Left renal pelvis (tissue), 4 donors: ENCODE measurements at places on chromosomes 6 and 20. TPM values are rescaled to one million over a fixed set of nuclear protein-coding genes. Genes with fewer than 3 reads are reported as not detected.
A peak's percentile ranks its signal among the peaks of the same experiment; 100 is the strongest.

GRCh38 chr6:155033021-155033791 is 38.1 kb downstream of the TIAM2 start:
- no peak for DNase-seq

DNA sequence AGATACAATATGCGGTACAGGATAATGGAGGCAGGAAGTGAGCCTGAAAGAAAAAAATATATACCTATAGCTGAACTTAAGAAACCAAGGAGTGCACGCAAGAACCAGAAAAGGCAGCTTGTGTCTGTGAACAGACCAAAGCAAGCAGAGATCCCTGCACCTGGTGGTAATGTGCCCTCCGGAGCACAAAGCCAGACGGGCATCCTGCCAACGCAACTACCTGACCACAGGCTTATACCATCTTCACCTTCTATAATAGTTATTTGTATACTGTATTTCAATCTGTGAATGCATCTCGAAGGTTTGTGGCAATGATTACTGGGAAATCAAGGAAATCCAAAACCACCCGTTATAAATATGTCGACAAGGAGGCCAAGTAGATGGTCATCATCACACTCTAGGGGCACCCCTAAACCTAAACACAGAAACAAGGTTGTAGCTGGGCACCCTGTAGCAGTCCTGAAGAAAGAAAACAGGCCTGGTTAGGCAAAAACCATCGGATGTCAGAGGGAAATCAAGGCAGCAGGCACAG is 801 bp downstream of the FBXL4 start:
- no peak for DNase-seq

- peak; percentile 5 for DNase-seq
Observed at GRCh38 chr6:38638941-38639497, 710 bp downstream of the BTBD9 start.

DNA sequence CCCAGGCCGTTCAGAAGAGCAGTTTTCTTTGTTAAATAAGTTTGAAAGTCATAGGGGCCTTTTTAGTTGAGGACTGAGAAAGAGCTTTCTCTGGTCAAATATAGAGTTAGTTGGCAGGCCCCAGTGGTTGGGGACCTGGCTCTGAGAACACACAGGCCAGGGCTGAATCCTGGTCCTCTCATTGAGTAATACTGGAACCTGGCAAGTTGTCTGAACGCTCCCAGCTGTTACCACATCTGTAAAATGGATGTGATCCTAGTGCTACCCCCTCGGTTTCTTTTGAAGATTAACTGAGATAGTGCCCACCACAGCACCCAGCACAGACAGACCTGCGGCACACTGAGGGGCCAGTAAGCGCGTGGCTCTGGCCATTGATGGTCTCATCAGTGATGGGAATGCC is 215.5 kb downstream of the ZDHHC14 start:
- DNase-seq, result no peak

GRCh38 chr20:37644605-37645004 is 49.2 kb upstream of the CTNNBL1 start:
- no peak for DNase-seq

DNA sequence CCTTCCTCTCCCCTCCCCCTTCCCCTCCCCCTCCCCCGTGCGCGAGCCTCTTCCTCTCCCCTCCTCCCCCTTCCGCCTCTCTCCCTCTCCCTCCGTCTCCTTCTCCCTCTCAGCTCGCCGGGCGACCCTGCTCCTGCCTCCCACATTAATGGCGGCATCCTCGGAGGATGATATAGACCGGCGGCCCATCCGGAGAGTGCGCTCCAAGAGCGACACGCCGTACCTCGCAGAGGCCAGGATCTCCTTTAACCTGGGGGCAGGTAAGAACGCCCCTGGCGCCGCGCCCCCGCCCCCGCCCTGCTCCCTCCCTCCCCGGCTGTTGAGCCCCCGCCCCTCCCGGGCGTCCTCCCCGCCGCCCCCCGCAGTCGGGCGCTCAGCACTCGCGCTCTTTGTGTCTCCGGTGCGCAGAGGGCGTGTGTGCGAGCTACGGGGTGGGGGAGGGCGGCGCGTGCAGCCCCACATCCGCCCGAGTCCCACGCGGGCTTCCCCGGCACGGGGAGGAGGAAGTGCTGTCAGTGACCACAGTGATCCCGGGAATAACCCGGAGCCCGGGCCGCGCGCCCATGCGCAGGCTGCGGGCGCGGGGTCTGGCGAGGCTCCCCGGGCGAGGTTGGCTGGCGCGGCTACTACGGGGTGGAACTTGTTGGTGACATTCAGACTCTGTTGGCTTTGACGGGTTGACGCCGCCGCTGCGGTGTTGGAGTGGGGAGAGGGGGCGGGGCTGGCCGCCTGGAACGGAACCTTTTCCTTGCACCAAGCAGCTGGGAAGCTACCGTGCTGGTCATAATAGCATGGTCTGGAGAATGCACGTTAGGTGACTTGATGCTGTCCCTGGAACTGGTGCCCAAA is 33.2 kb downstream of the PHACTR1 start:
- no peak for DNase-seq

ZKSCAN8 gene
- polyA plus RNA-seq, result 41.8 TPM

HLA-A gene
- polyA plus RNA-seq, result 150 TPM

GRCh38 chr6:41492261-41492891 is 53.8 kb upstream of the FOXP4 start:
- DNase-seq, result no peak

GRCh38 chr20:62570897-62571668 is 71.2 kb upstream of the SLCO4A1 start:
- DNase-seq, result no peak

- no peak for DNase-seq
Observed at GRCh38 chr20:56631990-56632327, 2.9 kb downstream of the TFAP2C start.

ECT2L gene
- polyA plus RNA-seq, result 0.27 TPM

- no peak for DNase-seq
Observed at GRCh38 chr6:34025112-34025807, 120.6 kb downstream of the GRM4 start.

DNA sequence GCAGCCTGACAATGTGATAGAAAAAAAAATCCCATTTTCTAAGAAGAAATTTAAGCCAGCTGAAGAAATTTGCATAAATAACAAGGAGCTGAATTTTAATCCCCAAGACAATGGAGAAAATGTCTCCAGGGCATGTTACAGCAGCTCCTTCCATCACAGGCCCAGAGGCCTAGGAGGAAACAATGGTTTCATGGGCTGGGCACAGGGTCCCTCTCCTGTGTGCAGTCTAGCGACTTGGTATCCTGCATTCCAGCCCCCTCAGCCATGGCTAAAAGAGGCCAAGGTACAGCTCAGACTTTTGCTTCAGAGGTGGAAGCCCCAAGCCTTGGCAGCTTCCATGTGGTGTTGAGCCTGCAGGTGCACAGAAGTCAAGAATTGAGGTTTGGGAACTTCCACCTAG is 73.1 kb downstream of the C6orf118 start:
- DNase-seq, result no peak

HCRTR2 gene
- 1.4 TPM for polyA plus RNA-seq

GRCh38 chr6:42269974-42270510 is 52.4 kb upstream of the MRPS10 start:
- no peak for DNase-seq

DNA sequence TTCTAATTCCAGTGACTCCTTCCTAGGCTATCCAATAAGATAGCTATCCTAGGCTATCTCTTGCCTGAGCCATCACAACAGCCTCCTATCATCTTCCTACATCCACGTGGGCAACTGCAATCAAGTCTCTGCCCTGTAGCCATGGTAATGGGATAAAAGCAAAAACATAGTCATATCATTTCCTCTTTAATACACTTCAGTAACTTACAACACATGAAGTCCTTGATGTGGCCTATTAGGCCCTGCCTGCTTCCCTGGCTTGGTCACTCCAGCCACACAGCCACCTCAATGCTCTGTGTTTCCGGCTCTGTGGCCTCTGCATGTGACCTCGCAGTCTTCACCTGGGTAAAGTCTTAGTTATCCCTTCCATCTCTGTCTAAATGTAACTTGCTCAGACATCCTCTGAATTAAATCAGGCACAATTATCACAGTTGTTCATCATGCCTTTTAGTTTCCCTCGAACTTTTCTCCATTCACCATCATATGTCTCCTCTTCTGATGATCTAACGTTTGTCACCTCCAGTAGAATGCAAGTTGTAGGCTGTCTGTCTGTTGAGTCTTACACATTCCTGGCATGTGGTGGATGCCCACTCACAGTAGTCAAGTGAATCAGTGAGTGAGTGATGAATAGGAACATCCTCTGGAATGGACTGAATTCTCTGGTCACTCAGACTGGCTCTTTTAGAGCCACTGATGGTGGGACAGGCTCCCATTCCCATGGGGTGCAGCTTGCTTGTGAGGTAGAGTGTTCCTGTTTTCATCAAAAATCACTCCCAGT is 229.4 kb downstream of the TBC1D7 start:
- DNase-seq, result no peak

GRCh38 chr20:17511401-17511800 is 19.8 kb downstream of the BFSP1 start:
- DNase-seq, result no peak
